ENCODE measurements at places on chromosomes 5 and 9. TPM values are rescaled to one million over a fixed set of nuclear protein-coding genes. Genes with fewer than 3 reads are reported as not detected.

Gene SAPCD2
- total RNA-seq = 6.6 TPM

- DNase-seq = no peak
These were observed 233.0 kb upstream of the ATP10B start for GRCh38 chr5:161085056-161085455.

Gene CCNI2
- total RNA-seq = 2.7 TPM

Gene PRR16
- total RNA-seq = not detected

DNA sequence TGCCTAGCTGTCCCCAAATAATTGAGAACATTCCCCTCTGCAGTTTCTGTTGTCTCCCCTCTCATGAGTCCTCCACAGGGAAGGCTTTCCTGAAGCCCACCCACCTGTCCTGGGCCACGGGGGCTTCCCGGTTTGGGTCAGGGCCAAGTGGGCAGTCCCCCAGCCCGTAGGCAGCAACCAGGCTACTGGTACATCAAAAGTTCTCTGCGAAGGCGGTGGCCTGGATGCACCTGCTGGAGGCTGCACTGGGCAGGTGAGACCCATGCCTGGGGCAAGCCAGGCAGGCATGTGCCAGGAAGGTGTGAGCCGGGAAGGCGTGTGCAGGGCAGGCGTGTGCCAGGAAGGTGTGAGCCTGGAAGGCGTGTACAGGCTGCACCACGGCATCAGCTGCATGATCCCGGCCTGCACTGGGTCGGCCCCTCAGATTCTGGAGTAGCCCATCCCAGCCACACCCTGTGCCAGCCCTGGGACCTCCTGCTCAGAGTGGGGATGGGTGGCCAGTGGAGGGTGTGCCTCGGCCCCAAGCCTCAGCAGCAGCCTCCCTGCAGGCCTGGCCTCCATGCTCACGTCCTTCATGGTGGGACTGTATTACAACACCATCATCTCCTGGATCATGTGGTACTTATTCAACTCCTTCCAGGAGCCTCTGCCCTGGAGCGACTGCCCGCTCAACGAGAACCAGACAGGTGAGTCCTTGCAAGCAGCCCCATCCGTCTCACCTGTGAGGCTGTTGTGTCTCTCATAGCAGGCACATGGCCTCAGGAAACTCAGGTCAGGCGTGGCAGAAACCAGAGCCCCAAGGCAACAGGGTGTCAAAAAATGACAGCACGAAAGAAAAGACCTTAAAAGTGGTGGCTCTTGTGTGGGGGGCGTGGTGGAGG lies 8.7 kb downstream of the SLC6A19 start:
- no peak for DNase-seq

Gene RPP25L
- 31.1 TPM for total RNA-seq

Data from activated CD4-positive, alpha-beta memory T cell treated with anti-CD3 and anti-CD28 coated beads for 36 hours (primary cell).